ENCODE measurements at places on chromosomes 7 and 10.
A peak's percentile ranks its signal among the peaks of the same experiment; 100 is the strongest.

DNA sequence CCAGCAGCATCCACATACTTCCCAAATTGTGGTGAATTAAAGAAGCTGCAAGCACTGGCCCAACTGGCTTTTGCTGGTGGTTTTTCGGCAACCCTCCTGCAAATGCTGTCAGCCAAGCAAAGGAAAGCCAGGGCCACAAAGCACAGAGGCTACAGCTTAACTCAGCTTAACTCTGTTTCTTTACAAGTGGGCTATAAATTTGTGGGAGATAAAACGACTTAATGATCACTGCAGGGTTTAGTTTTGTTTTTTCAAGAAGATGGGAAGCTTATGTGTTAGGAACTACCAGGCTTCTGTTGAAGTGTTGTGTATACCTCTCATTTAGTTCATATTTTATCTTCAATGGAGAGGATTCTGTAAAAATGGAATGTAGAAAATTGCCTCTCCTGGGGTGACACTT, 110.6 kb downstream of the TACC2 start:
- DNase-seq = no peak

DNA sequence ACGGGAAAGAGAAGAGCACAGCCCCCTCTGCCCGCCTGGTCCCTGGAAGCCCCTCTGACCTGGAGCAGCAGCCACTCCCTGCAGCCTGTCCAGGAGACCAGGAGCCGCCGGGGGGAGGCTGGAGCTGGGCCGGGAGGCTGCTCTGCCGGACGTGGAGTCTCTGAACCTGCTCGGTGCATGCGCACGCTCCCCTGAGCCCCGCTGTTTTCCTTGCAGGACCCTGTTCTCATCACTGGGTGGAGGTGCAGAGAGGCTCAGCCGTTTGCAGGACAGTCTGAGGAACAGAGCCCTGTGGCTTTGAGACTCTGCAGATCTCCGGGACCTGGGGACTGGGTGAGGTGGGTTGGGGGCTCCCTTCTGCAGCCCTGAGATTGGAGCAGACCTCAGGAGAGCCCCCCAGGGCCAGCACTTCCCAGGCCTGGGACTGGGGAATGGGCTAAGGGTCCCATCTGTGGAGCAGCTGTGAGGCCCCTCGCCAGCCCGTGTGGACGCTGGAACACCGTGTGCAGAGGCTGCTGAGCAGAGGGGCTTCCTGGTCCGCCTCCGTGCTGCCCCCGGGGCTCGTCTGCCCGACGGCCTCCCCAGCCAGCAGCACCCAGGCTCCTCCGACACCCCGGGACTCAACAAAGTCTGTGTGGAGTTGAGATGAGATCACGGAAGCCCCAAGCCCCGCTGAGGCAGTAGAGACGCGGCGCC, 48.5 kb upstream of the ADGRA1 start:
- DNase-seq = peak; percentile 33

GRCh38 chr7:150321788-150322113, 1.4 kb upstream of the LRRC61 start:
- no peak for DNase-seq

DNA sequence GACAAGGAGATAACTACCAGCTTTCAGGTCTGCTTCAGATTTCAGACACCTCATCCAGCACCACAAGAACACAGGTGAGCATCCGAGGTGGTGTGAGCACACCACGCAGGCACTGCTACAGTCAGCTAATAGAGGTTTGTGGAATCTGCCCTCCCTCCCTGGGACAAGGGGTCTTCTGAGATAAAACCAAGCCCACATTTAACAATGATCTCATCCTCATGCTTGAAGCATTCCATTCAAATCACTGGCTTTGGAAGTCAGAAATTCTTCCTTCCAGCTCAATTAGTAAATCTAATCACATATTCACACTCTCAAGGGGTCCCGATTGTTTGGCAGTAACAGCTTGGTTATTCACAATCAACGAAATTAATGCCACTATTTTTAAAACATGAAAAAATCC, 331.4 kb downstream of the ELMO1 start:
- DNase-seq = no peak

- no peak for DNase-seq
Measured at GRCh38 chr7:133491846-133492652, 239.2 kb downstream of the EXOC4 start.

DNA sequence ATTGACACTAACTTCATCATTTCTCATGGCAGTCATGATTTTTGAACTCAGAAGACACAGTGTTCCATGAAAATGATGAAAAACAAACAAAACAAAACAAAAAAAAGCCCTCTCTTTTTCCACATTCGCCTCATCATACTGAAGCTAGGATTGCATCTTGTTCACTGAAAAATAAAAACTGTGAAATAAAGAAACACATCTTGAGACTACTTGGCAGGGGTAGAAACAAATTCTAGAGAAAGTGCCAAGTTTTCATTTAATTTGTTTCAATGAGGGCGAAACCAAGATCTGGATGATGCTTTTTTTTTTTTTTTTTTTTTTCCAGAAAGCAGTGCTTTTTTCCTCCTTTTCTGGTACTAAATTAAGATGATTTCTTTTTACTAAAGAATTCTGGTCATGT, 350.4 kb upstream of the ETV1 start:
- DNase-seq = no peak

DNA sequence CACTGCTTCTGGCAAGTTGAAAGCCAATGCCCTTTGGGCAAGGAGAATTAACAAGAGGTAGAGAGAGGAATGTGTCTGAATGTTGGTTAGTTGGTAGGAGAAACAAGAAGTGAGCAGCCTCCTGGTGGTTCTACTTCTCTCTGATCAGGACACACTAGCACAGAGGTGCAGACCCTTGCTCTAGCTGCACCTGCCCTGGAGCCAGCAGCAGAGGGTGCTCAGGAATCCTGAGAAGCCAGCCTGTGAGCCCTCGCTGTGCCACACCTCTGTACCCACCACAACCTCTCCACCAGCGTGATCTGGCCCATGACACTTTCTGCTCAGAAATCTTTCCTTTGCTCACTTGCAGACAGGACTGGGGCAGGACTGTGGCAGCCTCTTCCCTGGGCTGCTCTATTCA, 364.7 kb downstream of the RPS24 start:
- DNase-seq = no peak

DNA sequence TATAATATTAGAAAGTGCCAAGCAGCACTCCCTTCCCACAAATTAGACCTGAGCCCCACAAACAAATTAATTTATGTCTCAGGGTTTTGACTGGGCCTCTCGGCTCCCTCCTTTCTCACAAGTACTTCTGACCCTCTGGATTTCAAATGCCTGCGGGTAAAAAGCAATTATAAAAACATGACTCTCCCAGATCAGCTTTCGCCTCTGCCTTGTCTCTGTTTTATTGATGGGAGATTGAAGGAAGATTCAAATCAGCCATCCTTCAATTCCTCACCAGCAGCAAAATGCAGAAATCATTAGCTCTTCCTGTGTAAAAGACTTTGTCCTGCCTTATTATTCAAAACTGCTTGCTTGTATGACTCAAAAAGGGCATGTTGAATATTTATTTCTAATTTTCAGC, 453.7 kb upstream of the MKI67 start:
- DNase-seq = no peak

- peak; percentile 84 for DNase-seq
Measured at GRCh38 chr7:73647725-73648592, 19.7 kb upstream of the VPS37D start.

GRCh38 chr7:47327346-47327697, 254.6 kb downstream of the TNS3 start:
- DNase-seq = no peak

DNA sequence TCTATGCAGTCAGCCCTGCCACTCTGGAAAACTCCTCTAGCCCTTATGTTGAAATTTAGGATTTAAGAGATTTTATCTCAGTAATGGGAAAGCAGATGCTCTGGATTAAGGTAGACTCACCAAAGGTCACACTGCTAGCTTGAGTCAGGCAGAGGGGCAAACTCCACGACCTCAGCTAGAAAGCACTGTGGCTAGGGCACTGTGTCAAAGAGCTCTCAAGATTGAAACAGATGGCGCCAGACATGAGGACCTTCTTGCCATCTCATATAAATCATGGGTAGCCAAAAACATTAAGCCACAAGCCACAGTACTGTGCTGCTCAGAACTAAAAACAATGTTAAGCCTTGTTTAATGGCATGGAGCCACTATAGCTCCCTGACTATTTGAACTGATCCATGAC, 188.7 kb downstream of the DNAJC1 start:
- DNase-seq = no peak

DNA sequence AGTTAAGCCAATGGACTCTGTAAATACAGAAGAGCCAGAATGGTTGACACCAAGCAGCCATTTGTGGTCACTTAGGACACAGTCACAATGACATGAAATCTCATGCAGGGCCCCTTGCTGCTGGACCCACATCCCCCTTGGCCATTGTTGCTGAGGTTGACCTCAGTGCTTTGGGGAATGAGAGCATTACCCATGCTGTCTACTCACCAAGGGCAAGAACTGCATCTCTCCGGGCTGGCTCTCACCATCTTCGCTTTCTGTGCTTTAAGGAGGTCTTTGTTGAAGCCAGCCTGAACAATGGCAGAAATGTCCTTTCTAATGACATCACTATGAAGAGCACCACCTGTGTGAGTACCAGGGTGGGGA, 30.1 kb upstream of the ZNF488 start:
- no peak for DNase-seq

- no peak for DNase-seq
Measured at GRCh38 chr7:128770233-128770632, 5.4 kb downstream of the OPN1SW start.
